ENCODE measurements at places on chromosomes 16 and 17. TPM values are rescaled to one million over a fixed set of nuclear protein-coding genes. Genes with fewer than 3 reads are reported as not detected.

The CCL16 gene
- total RNA-seq, result 0.09 TPM

The EVPL gene
- total RNA-seq, result 0.33 TPM

The PVALEF gene
- total RNA-seq, result not detected

The KRT222 gene
- 0.19 TPM for total RNA-seq

The HEATR9 gene
- total RNA-seq, result 0.05 TPM

The TMC5 gene
- under 0.01 TPM for total RNA-seq

The WDR90 gene
- 10.1 TPM for total RNA-seq

- peaks cover 5% of the 10 kb centered on the region for H3K36me3 ChIP-seq
- no peak overlapping the region for H3K4me3 ChIP-seq
- H3K27ac ChIP-seq, result no peak overlapping the region
- H3K4me1 ChIP-seq, result no peaks in the 10 kb centered on the region
- peak; percentile 58 for DNase-seq
- H3K27me3 ChIP-seq, result no peaks in the 10 kb centered on the region
Observed at GRCh38 chr16:75326333-75326732, 74.9 kb upstream of the BCAR1 start.

DNA sequence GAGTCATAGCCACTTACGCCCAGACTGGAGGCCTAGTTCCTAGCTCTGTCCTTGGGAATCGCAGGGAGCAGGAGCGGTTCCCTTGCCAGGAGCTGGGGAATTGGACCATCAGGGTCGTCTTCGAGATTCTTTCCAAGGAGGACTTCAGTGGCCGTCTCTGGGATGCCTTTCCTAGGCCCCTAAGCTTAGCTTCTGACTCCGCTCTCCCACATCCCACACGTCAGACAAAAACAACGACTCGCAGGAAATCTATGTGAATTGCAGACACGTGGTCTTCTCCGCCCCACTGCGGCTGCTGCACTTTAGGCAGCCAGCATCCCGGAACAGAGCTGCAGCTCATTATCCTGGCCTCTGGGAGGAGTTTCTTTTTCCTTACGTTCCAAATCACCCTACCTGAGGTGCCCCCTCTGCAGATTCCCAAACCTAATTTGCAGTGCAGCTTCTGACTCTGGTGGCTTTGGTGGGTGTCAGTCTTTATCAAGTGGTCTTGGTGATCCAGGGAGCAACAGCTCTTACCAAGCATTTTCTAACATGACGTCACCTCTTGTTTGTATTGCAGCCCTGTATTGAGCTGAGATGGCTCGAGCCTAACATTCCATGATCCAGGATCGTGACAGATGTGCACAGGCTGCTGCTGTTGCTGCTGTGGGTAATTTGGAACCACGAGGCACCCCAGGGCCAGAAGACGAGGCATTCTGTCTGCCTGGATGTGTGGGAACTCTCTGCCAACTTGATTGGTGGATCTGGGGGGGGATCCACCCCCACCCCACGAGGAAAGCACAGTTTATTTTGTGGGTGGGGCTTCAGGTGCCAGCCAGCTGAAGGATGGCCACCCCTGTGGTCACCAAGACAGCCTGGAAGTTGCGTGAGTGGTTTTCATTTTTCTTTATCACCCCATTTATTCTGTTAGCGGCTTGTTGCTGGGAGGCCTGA, 1.1 kb downstream of the KATNB1 start:
- peaks cover 5% of the 10 kb centered on the region for H3K36me3 ChIP-seq
- no peak for DNase-seq
- no peak overlapping the region for H3K27ac ChIP-seq
- H3K27me3 ChIP-seq, result no peaks in the 10 kb centered on the region
- peaks cover 19% of the 10 kb centered on the region for H3K4me1 ChIP-seq
- H3K4me3 ChIP-seq, result peak overlapping the region; percentile 80

- H3K4me1 ChIP-seq, result no peaks in the 10 kb centered on the region
- no peak overlapping the region for H3K27ac ChIP-seq
- no peaks in the 10 kb centered on the region for H3K27me3 ChIP-seq
- H3K4me3 ChIP-seq, result no peak overlapping the region
- H3K36me3 ChIP-seq, result peaks cover 81% of the 10 kb centered on the region
- DNase-seq, result no peak
Observed at GRCh38 chr16:28130099-28131088, 66.9 kb upstream of the GSG1L start.

GRCh38 chr16:79401782-79402181, 198.8 kb downstream of the MAF start:
- no peaks in the 10 kb centered on the region for H3K36me3 ChIP-seq
- no peak for DNase-seq
- H3K4me3 ChIP-seq, result no peak overlapping the region

DNA sequence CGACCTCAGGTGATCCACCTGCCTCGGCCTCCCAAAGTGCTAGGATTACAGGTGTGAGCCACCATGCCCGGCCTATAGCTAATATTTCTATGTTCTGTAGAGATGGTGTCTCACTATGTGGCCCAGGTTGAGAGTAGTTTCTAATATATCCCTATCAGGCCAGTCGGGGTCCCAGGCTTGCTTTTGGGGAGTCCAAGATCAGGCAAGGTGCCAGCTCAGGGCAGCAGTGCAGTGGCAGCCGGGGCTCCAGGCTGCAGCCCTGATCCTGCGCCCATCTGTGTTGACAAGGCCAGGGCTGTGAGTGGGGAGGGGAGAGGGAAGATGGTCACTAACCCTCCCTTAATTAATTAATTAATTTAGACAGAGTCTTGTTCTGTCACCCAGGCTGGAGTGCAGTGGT, 77.6 kb upstream of the CDC42EP4 start:
- H3K4me3 ChIP-seq, result no peak overlapping the region
- H3K4me1 ChIP-seq, result no peaks in the 10 kb centered on the region
- no peak for DNase-seq

All from thymus (tissue), 14 donors.